ENCODE measurements at places on chromosomes 5 and 9.

DNA sequence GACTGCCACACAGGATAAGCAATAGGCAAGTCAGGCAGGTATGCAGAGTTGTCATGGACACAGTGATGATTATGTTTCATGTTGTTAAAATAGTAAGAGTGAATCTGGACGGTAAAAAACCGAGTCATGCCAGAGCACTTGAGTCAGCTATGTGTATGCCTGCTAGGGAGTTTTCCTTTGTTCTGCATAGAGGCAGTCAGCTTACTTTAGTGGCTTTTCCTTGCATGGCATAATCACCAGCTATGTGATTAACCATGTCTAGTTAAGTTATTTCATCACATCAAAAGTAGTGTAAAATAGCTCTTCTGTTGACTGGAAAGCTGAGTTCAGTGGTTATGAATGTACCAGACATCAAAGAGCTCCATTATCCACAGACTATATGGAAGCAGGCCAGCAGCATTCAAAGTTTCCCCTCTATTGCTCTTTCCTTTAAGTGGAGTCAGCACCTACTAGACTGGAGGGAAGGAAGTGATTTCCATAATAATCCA, 989.8 kb downstream of the TLE1 start:
- no peak for DNase-seq

- DNase-seq: no peak
These were observed 1197.5 kb upstream of the C9orf72 start for GRCh38 chr9:28770827-28771226.

DNA sequence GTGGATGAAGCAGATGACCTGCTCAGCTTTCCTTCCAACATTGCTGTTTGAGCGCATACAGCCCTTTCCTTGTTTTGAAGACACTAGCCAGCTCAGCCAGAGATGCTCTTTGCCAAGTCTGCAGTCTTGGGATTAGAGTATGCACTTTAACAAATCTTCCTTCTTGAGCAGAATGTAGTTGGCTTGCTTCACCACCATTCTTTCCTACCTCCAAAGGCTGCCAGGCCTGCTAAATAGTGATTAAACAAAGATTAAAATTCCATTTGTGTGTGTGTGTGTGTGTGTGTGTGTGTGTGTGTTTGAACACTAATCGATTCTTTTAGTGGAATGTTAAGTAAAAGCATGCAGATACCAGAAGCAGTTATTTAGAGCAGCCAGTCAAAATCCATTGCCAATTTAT, 97.6 kb downstream of the GALNT10 start:
- no peak for DNase-seq

GRCh38 chr9:130606887-130607600, 27.7 kb downstream of the FUBP3 start:
- no peak for DNase-seq

DNA sequence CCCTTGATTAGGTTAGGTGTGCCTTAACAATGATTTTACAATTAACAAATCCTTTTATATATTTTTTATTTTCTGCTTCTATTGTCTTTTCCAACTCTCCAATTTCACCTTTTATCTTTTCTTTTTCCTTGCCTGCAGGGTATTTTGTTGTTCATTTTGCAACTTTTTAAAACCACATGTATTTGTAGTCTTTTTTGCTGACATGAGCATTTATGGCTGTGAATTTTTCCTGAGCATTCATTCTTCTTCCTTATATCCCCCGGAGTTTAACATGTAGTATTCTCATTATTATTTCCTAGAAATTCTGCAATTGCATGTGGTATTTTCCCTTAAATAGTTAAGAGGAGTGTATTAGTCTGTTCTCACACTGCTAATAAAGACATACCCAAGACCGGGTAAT, 41.6 kb downstream of the FAM81B start:
- no peak for DNase-seq

DNA sequence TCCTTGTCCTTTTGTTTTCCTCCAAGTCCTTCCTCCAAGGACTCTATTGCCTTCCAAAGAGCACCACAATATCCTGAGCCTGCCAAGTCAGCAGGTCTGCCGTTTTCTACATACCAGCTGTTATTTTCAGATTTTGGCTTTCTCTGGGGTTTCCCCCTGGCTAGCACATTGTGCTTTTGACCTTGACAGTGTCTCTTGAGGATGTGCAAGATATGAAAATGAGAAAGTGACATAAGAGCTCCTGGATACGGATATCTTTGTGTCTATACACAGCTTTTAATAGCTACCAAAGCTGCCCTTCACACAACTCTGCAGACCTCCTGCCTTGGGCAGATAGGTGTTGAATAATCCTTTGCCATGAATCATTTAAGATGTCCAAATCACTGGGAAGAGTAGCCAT, 67.0 kb downstream of the HAPLN1 start:
- DNase-seq: no peak

- no peak for DNase-seq
These were observed 309.9 kb downstream of the NR3C1 start for GRCh38 chr5:143093452-143094086.

DNA sequence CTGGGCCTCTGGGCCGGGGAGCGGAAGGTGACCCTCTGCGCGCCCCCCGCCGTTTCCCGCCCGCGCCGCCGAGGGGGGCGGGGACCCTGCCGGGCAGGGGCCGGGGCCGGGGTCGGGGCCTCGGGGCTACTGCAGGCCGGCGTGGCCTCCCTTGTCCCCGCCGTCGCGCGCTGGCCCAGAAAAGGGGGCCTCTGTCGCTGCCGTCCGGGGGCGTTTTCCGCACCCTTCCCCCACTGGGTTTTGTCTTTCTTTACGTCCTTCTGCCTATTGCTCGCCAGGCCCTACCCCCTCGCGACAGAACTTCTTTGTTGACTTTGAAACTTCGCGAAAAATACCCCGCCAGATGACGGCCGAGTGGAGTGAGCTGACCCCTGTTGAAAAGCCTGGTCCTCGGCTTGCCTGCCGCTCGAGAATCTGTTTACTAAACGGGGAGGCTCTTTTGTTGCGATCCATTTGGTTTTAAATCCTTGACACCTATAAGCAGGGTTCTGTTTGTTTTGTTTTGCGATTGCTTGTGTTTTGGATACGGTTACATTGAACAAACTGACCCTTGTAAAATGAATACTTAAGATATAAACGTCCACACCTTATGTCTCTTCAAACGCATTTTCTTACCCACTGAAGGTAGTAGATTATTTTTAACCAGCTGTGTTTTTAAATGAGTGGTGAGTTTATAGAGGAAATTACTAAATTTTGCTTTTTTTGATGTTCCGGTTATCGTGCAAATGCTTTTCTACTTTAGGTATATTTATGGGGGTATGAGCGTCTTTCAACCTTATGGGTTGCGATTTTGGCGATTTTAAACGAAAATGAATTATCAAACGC, 765 bp downstream of the MARCHF6 start:
- DNase-seq: peak; percentile 37

GRCh38 chr5:173675287-173675996, 59.0 kb upstream of the BOD1 start:
- no peak for DNase-seq

- DNase-seq: no peak
These were observed 242.9 kb downstream of the FANCC start for GRCh38 chr9:95074632-95075031.

GRCh38 chr5:102196481-102196880, 99.6 kb downstream of the SLCO4C1 start:
- DNase-seq: no peak
